ENCODE measurements at places on chromosomes 4 and X. TPM values are rescaled to one million over a fixed set of nuclear protein-coding genes. Genes with fewer than 3 reads are reported as not detected.

Gene TMEM154
- 3.1 TPM for total RNA-seq

GRCh38 chr4:122873821-122874593 lies 47.4 kb downstream of the FGF2 start:
- peak; percentile 67 for DNase-seq

DNA sequence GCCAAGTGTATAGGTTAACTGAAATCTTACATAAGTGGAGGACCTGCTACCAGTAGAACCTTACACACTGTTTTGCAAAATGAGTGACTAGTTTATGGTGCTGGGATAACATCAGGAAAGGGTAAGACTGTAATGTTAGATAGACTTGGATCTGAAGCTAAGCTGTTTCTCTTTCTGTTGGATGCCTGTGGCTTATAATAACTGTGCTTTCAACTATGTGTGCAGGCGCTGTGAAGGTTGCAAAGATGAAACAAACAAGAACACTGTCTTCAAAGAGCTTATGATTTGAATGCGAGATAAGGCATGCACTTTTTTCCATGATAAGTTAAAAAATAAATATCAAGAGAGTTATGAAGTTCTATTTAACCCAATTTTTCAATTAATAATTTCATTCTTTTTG lies 34.5 kb upstream of the LCORL start:
- no peak for DNase-seq

Gene SHROOM2
- total RNA-seq, result 1.7 TPM

DNA sequence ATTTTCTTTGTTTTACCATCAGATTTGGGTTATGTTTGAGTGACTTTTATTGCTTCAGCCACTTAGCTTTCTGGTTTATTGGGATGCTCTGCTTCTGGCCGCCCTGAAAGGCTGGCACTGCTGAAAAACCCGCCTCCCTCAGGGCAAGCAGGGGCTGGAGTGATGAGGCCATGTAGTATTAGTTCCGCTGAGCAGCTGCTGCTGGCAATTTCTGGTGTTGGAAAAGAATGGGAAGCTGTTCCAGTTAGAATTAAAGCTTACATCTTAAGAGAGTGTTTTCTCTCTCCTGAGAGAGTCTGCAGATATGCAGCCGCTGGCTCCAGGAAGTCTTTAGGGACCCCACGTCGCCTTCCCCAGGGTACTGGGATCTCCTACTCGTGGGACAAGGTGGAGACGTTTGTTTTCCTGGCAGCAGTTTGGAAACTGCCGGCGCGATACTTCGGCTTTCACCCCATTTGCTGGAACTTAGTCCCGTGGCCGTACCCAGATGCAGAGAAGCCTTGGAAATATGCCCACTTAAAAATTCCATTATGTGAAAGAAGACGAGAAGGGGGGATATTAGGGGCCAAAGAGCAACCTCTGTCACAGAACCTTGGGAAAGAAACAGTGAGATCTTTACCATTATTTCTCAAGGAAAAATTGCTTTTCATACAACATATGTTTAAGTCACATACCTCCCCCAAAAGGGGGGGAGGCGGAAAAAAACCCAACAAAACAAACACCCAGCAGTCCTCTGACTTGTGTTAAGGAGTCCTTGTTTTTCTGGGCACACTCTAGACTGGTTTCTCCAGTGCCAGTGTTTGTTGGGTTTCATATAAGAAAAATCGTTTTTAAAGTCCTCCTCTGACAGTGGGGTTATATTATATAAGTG lies 72.6 kb downstream of the TMEM131L start:
- no peak for DNase-seq

Gene KLHL2
- 12.3 TPM for total RNA-seq

- DNase-seq, result no peak
Measured at GRCh38 chr4:2219233-2219760, 22.6 kb downstream of the HAUS3 start.

Data from HFFc6 (cell line).